Stimulated activated CD8-positive, alpha-beta memory T cell treated with anti-CD3 and anti-CD28 coated beads, Interleukin-7, amount 100 ng/mL, for 1 hour (primary cell): ENCODE measurements at places on chromosomes 4 and X.

DNA sequence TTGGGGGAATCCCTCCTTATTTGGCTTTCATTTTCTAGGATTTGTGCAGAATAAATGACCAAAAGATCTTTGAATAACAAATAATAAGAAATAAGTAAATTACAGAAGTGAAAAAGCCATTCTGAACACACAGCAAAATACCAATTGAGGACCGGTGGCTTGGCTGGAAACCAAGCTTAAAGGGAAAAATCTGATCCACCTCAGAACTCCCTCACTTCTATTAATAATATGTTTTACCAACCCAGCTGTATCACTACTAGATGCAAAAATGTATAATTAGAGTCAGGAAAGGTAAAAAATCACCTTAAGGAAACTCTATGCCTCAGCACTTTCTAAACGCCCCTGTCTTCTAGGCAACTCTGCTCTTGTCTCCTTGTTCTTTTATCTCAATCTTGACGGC lies 77.3 kb downstream of the TSPAN5 start:
- DNase-seq = no peak

DNA sequence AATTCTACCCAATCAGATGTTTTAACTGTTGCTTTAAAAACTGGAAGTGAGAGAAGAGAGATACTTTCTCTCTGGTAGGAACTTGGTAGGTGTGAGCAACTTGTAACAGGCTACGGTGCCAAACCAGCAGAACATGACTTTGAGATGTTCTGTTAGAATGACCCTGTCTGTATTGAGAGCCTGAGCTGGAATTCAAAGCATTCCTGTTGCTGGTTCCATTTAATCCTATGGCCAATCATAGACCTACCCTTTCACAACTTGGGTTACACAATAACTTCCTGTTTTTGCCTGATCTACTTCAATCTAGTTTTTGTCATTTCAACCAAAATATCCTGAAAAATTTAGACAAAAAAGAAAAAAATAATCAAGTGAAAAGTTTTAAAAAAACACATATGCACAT lies 1.7 kb upstream of the PRRG1 start:
- no peak for DNase-seq

DNA sequence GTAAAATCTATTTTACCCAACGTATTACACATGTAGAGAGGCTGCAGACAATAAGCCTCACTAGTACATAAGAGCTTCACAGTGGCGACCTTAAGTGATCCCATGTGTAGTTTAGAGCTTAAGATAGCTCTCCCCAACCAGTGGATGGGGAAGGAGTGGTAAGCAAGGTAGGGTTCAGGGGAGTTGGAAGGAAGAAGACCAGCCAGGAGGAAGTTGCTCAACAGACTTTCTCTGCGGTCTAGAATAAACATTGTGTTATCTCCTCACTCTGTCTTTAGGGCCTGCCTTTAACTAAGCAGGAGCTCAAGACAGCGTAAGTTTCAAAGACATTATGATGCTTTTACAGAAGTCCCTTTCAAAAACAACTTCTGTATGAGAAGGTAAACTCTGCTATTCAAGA lies 16.8 kb downstream of the MEPE start:
- DNase-seq = no peak

DNA sequence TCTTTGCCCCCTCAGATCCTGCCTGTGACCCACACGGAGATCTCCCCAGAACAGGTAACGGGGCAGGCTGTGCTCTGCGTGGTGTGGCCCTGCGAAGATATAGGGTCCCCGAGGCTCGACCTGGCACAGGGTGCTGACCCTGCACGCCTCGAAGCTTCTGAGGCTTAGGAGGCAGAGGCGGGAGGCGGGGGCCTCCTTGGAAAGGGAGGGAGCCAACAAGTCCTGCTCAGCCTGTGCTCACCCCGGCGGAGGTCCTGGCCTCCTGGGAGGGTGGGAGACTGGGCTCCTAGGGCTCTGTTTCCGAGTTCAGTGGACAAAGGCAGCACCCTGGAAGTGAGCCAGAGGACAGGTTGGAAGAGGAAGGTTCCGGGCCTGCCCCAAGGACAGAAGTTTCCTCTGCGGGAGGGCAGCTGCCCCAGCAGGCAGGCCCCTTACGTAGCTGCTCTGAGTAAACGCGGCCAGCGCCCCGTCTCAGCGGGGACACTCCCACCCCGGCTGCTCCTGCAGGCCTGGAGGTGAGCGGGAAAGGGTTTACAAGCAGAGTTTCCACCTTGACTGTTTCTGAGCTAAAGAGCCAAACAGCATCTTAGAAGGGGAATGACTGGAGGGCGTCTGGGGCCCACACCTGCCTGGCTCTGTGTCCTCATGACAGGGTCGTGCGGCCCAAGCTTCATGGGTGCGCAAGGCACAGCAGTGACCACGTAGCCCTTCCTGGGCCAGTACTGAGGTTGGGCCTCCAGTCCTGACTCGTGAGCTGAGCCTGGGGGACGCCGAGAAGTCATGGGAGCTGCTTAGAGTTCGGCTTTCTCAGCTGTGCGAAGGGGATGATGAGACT lies 16.1 kb downstream of the TMEM175 start:
- DNase-seq = no peak

- DNase-seq = no peak
Measured at GRCh38 chrX:152635941-152636340, 1.8 kb upstream of the GABRQ start.

- no peak for DNase-seq
Measured at GRCh38 chr4:100581337-100581736, 63.5 kb upstream of the EMCN start.

- no peak for DNase-seq
Measured at GRCh38 chr4:80266902-80267380, 477 bp downstream of the FGF5 start.

DNA sequence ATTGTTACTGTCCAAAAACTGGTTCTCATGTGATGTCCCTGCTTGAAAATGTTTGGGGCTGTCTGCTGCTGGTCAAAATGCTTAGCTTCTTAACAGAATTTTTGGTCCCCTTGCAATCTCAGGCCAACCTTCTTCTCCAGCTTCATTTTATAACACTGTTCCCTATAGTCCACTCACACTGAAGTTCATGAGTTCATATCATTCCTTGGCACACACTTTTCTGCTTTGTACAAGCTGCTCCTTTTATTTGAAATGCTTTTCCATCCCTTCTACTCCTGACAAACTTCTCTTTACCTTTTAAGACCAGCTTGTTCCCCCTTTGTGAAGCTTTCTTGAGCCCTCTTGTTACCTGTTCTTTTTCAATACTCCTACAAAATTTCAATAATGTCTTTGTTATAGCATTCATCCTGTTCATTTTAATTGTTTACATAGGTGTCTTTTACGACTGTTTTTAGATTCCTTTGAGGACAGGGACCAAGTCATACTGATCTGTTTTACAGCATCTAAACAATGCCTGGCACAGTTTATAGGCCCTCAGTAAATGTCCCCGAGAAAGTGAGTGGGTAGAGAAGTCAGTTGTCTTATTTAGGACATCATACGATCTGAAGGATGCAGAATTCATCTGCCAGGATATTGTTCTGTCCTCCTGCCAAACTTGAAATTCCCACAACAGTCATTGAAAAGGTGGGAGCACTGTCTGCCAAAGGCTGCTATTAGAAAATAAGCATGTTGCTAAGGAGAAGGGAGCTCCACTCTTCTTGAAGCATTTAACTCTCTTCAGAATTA lies 134.4 kb upstream of the BMPR1B start:
- no peak for DNase-seq

- DNase-seq = no peak
Measured at GRCh38 chr4:12791536-12791935, 692.6 kb downstream of the RAB28 start.

DNA sequence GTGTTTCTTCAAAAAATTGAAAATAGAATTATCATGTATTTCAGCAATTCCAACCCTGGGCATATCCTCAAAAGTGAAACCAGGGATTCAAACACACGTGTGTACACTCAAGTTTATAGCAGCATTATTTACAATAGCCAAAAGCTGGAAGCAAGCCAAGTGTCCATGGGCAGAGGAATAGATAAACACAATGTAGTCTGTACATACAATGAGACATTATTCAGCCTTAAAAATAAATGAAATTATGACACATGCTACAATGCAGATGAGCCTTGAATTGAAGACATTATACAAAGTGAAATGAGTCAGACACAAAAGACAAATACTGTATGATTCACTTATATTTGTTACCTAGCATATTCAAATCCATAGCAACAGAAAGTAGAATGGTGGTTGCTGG lies 853.4 kb downstream of the STIM2 start:
- no peak for DNase-seq

DNA sequence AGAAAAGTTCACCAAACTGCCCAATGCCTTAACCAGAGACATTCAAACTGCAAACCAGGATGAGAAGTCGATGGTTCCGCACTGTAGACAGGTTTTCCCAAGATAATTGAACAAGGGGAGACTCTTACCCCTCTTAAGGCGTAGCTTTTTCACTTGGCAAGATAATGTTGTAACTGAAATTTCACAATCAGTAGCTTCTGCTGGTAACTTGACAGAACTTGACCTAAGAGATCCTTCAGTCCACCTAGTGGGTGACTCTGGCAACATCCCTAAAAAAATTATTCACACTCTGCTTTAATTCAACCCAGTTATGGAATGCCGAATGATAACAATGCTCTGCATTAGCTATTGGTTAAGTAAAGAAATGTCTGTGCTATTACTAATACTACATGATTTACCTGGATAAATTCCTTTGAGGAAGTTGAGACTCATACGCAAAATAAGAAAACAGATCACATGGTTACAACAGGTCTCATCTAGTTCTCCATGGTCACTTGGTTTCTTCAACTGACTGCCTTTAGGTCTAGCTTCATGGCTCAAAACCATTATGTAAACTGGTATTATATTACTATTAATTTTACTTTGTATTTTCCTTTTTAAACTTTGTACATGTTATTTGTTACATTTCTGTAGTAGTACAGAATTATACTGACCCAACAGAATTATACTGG lies 9.1 kb downstream of the ELF2 start:
- DNase-seq = no peak
